Stimulated activated CD8-positive, alpha-beta memory T cell treated with anti-CD3 and anti-CD28 coated beads, Interleukin-15, amount 100 ng/mL, for 4 hours (primary cell): ENCODE measurements at places on chromosomes 5 and 9.

DNA sequence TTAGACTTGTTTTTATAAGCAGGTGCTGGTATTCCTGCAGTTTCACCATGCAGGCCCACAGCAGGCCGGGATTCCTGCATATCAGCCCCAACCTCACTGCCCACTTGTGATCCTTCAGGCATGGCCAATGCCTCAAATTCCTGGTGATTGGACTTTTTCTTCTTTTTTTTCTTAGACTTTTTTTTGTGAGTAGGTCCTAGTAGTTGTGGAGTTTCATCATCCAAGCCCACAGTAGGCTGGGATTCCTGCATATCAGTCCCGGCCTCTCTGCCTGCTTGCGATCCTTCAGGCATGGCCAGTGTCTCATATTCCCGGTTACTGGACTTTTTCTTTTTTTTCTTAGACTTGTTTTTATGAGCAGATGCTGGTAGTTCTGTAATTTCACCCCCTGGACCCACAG is 4.8 kb downstream of the TTF1 start:
- DNase-seq: no peak

- no peak for DNase-seq
These were observed 67.2 kb upstream of the CCDC152 start for GRCh38 chr5:42689391-42689790.

- DNase-seq: no peak
These were observed 314.3 kb downstream of the EBF1 start for GRCh38 chr5:158785397-158785796.

- no peak for DNase-seq
These were observed 4.3 kb downstream of the CACFD1 start for GRCh38 chr9:133463864-133464615.

DNA sequence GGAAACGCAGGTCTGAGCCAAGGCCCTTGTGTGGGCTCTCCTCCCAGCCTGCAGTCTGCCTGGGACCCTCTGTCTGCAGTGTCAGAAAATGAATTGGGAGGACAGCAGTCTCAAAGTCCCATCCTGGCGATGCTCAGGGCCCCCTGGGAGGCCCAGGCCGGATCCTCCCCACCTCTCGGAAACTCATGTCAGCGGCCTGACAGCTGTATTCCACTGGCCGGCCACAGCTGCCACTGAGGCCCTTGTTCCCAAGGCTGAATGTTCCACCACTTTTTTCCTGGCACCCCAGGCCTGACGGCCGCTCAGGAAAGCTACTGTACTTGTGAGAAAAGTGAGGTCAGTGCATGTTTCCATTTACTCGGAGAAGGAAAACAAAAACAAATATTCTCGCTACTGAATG is 180.0 kb downstream of the FGF18 start:
- no peak for DNase-seq

GRCh38 chr5:138850865-138851435 is 24.2 kb downstream of the LRRTM2 start:
- no peak for DNase-seq

GRCh38 chr9:15482146-15482545 is 28.6 kb downstream of the PSIP1 start:
- no peak for DNase-seq

GRCh38 chr5:173028811-173029327 is 27.3 kb upstream of the CREBRF start:
- DNase-seq: no peak

- DNase-seq: no peak
These were observed 251.7 kb downstream of the PAPPA start for GRCh38 chr9:116405321-116405720.

- no peak for DNase-seq
These were observed 49.7 kb downstream of the FER start for GRCh38 chr5:108797396-108797795.

DNA sequence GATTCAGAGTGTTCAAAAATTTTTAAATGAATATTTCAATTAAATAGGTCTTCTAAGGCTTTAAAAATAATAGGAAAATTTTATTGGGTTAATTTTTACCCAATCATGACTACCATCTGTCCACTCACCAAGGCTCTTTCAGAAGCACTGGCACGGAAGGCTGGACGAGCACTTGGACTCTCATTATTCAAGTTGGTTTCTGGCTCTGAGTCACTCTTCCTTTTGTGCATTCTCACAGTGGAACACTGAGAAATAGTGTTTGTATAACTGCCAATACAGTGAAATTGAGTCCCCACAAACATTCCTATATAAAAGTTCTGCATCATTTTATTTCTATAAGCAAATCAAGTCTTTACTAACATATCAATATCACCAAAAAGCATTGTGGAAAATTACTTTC is 1149.0 kb downstream of the EFNA5 start:
- DNase-seq: no peak

GRCh38 chr5:88060194-88060593 is 208.5 kb downstream of the TMEM161B start:
- no peak for DNase-seq

DNA sequence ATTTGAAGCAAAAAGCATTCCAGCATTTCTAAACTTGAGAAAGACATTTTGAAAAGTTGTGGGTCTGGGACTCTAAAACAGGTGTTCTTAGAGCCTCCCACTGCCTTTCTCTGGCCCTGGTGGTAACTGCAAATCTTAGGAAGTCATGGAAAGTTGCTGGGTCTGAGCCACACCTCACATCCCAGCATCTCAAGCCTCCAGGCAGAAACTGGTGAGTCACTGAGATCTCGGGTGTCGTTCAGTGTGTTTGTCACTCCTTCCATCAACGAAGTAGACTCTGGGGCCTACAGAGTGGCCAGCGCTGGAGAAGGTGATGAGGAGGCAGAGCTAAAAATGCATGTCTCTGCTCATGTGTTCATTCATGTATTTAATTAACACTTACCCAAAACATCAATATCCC is 59.6 kb upstream of the C5orf58 start:
- DNase-seq: no peak

- no peak for DNase-seq
These were observed 54.9 kb upstream of the C5orf46 start for GRCh38 chr5:147961208-147961749.
